Skeletal muscle cell (primary cell): ENCODE measurements at places on chromosomes 7 and 10.

DNA sequence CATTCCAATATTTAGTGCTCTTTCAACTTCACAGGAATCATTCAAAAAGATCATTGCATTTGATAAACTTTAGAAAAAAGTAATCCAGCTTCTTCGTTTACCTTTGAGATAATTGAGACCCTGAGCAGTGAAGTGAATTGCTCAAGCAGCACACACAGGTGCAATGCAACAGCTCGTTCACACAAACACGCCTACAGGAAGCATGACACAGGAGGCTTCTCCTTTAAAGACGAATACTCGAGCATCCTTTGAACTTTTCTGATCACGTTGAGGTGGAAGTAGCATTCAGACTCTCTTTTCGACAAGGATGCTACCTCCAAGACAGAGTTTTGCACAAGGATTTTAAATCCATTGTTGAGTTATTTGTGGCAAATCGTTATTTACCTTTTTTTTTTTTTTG is 18.0 kb upstream of the RSU1 start:
- DNase-seq: no peak

DNA sequence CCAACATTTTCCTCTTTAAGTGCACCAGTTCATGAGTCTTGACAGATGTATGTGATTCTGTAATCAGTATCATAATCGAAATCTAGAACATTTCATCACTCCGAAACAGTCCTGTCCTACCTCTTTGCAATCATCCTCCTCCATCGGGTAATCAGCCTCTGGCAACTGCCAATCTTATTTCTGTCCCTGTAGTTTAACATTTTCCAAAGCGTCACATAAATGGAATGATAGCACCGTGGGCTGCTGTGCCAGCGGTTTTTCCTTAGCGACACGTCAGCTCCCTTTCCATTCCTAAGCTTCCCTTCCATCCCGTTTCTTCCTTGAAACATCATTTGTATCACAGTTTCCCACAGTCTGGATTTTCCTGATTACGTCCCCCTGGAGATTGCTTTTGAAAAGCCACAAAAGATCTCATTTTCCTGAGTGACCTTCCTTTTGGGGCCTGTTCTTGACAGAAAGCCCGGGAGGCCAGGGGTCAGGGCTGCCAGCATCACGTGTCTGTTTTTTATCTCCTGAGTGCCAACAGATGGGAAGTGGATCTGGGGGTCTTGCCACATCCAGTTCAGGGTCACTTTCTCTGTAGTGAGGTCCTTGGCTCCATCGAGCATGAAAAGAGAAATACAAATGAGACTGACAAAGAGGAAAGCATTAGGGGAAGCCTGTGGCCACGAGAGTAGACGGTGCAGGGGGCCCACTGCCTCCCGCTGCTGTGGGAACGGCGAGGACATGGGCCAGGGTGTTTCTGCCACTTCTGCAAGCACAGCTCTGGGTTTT is 31.6 kb downstream of the TMEM120A start:
- DNase-seq: no peak

DNA sequence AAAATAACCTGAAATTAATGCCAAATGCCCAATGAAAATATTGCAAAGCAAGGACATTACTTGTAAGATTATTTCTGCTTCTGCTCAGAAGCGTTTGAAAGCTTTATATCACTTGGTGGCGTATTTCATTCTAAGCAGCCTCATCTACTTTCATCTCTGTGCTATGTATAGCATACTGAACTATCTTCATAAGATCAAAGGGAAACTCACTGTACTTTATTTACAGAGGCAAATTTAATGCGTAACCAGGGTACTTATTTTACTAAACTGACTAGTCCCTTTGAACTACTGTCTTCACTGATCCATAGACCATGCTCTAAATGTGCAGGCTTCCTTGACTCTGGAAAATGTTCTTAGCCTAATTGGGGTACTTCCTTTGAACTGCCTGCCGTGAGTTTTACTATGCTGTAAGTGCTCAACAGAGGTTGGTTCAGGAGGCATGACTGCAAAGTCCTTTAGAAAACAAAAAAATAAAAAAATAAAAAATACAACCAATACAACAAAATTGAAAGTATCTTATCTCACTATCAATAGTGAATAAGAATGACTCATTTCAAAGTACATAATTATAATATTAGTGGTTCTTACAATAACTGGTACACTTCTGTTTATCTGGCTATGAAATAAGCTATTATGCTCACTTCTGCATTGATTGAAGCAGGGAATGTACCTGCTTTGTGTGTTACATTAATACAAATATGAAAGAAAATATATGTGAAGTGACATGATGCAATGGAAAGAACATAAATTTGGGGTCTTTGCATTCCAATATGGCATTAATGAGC is 41.0 kb upstream of the TSPAN12 start:
- DNase-seq: no peak

GRCh38 chr7:146659732-146660131 is 543.1 kb downstream of the CNTNAP2 start:
- no peak for DNase-seq

- DNase-seq: no peak
These were observed 60.4 kb downstream of the ZNF33B start for GRCh38 chr10:42578019-42578418.

DNA sequence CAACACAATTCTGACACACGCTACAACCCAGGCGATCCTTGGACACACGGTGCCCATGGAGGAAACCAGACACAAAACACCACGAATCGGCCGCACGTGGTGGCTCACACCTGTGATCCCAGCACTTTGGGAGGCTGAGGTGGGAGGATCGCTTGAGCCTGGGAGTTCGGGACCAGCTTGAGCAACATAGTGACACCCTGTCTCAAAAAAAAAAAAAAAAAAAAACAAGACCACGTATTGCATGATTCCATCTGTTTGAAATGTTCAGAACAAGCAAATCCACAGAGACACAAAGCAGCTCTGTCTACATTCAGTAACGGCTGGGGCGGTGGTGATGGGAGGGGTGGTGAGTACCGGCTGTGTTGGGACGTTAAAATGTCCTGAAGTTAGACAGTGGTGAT is 25.2 kb downstream of the ADAP1 start:
- peak; percentile 33 for DNase-seq

GRCh38 chr10:74839708-74840107 is 13.3 kb downstream of the KAT6B start:
- DNase-seq: no peak

DNA sequence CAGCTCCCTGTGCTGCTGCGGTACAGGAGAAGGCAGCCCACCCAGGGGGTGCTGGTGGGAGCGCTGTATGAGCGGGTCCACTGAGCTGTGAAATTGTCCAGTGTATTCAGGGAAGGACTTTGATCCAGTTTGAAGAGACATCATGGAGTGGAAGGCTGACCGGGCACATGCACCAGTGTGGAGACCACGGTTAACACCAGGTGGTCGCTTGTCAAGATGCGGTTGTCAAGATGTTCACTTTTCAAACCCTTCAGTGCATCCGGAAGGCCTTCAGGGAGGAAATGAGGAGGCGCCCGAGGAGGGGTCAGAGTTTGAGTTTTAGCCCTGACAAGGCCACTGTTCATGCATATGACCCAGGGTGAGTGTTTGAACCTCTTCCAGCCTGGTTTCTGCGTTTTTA is 6.1 kb downstream of the DOCK1 start:
- no peak for DNase-seq

- DNase-seq: no peak
These were observed 80.0 kb downstream of the ZNF277 start for GRCh38 chr7:112286250-112287086.

DNA sequence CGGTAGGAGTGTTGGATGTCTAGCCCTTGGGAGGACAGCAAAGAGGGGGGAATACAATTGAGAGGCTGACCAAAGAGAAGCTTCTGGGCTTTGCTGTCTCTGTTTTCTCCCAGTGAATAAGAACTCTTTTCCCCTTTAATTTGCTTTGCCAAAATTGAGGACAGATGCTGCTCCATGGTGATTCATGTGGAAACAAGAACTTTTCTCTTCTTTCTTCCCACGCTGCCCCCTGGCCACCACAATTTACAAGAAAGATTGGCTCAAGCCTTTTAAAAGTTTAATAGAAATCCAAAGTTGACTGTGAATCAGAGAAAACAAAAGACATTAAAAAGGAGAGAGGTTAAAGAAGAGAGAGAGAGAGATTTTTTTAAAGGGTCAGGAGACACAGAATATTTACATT is 49.0 kb downstream of the PRR15 start:
- DNase-seq: peak; percentile 52

- DNase-seq: no peak
These were observed 39.8 kb upstream of the EPC1 start for GRCh38 chr10:32386623-32387260.

GRCh38 chr7:119935418-119936025 is 337.5 kb upstream of the KCND2 start:
- peak; percentile 16 for DNase-seq

- DNase-seq: peak; percentile 73
These were observed 49.4 kb downstream of the VCL start for GRCh38 chr10:74047304-74047703.

DNA sequence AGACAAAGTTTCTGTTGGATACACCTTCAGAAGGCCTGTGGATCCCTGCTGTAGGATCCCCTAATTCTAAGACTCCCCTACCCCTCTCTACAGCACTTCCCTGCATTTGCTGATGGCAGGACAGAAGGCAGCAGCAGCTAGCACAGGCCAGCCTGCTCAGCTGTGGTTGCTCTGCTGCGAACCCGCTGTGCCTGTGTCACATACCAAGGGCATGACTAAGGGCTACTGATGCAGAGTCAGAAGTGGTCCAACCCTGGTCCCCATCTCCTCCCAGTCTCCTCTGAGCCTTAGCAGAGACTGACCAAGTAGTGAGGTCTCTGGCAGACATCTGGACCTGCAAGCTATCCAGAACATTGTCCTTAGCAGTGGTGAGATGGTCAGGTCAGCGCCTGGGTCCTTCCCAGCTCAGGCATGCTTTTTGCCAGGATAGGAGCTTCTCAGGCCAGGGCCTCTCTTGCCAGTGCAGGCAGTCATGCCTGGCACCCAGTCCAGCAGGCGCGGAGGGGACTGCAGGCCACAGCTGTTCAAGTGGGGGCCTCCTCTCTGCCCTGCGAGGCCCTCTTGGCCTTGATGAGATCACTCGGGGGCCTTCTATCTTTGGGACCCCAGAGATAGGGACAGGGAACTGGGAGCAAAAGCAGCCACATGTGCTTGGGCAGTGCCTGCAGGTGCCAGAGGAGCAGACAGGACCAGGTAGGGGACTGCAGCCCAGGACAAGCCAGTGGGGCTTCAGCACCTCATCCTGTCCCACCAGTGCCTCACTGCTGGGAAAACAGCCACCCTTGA is 146.4 kb downstream of the ZNF248 start:
- DNase-seq: no peak

GRCh38 chr10:102814873-102815661 is 22.1 kb downstream of the CYP17A1 start:
- DNase-seq: no peak
